Upper lobe of left lung (tissue), 6 donors: ENCODE measurements at places on chromosomes 2 and 18. TPM values are rescaled to one million over a fixed set of nuclear protein-coding genes. Genes with fewer than 3 reads are reported as not detected.

The NT5DC4 gene
- total RNA-seq, result 5.2 TPM

The ST8SIA5 gene
- 0.74 TPM for total RNA-seq

DNA sequence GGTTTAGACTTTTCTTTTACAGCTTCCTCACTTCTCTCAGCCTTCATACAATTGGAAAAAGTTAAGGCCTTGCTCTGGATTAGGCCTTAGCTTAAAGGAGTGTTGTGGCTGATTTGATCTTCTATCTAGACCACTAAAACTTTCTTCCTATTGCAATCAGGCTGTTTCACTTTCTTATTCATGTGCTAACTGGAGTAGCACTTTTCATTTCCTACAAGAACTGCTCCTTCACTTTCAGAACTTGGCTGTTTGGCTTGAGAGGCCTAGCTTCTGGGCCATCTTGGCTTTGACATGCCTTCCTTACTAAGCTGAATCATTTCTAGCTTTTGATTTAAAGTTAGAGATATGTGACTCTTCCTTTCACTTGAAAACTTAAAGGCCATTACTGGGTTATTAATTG is 114.3 kb downstream of the ARHGEF4 start:
- H3K4me1 ChIP-seq, result no peaks in the 10 kb centered on the region
- no peak overlapping the region for H3K4me3 ChIP-seq
- H3K27ac ChIP-seq, result no peak overlapping the region
- no peaks in the 10 kb centered on the region for H3K27me3 ChIP-seq
- DNase-seq, result no peak

GRCh38 chr2:383178-383577 is 95.3 kb upstream of the ALKAL2 start:
- no peak overlapping the region for H3K4me3 ChIP-seq
- no peak overlapping the region for H3K27ac ChIP-seq
- H3K36me3 ChIP-seq, result no peaks in the 10 kb centered on the region
- H3K4me1 ChIP-seq, result no peaks in the 10 kb centered on the region

DNA sequence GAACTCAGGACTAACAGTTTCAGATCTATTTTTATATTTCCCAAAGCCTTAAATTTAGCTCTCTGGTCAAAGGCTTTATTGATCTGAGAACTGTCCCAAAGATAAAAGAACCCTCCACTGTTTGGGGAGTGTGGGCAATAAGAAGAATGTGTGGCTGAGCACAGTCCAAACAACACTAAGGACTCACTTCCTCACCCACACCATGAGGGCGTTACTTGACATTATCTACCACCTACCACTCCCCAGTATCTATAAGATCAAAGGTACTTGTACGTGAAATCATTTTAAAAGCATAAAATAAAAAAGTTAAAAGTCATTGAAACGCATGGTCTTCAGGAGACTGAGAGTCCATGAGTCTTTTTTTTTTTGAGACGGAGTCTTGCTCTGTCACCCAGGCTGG is 54.6 kb upstream of the NFU1 start:
- peaks cover 3% of the 10 kb centered on the region for H3K4me1 ChIP-seq
- H3K36me3 ChIP-seq, result no peaks in the 10 kb centered on the region
- H3K27ac ChIP-seq, result no peak overlapping the region
- H3K4me3 ChIP-seq, result no peak overlapping the region
- no peak for DNase-seq

DNA sequence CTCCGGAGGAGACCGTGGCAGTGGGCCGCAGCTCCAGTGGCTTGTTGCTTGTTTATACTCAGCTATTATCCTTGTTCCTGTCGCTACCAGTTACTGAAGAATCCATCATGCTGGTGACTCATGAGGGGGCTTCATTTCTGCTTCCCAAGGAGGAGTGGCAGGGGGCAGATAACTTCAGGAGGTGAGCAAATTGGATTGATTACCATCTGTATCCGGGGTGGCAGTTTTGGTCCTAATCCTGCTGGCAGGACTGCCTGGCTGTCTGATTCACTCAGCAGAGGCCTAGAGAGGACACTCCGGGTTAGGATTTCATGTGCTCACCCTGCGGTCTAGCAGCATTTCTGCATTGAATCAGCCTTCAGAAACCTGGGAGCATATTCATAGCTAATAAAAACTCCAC is 230.0 kb downstream of the ACTR3 start:
- DNase-seq, result no peak
- H3K27me3 ChIP-seq, result no peaks in the 10 kb centered on the region
- no peak overlapping the region for H3K4me3 ChIP-seq
- H3K4me1 ChIP-seq, result no peaks in the 10 kb centered on the region
- H3K36me3 ChIP-seq, result no peaks in the 10 kb centered on the region

DNA sequence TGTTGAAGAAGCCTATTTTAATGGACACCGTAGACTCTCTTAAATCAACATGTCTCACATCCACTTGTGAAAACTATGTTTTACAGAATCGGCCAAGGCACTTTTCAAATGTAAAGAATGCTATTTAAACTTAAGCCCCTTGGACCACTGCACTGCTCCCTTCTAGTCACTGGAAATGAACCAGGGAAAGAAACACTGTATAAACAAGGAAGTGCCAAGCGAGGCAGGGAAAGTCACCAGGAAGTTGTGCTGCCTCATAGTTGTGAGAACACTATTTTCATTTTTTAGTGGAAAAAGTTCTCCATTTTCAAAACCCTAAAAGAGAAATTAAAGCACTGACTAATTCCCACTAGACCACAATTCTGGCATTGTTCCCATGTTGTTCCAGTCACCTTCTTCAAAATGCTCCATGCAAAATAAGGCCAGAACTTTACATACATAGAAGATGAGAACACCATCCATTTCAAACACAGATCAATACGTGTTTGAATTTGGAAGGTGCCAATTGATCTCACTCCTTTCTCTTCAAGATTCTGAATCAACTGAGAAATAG is 13.5 kb downstream of the CCDC141 start:
- no peak for DNase-seq
- no peaks in the 10 kb centered on the region for H3K4me1 ChIP-seq
- H3K36me3 ChIP-seq, result no peaks in the 10 kb centered on the region
- no peak overlapping the region for H3K27ac ChIP-seq

- H3K4me3 ChIP-seq, result no peak overlapping the region
- no peaks in the 10 kb centered on the region for H3K4me1 ChIP-seq
- no peaks in the 10 kb centered on the region for H3K27me3 ChIP-seq
- H3K36me3 ChIP-seq, result no peaks in the 10 kb centered on the region
Observed at GRCh38 chr2:51344886-51345285, 313.0 kb upstream of the NRXN1 start.

DNA sequence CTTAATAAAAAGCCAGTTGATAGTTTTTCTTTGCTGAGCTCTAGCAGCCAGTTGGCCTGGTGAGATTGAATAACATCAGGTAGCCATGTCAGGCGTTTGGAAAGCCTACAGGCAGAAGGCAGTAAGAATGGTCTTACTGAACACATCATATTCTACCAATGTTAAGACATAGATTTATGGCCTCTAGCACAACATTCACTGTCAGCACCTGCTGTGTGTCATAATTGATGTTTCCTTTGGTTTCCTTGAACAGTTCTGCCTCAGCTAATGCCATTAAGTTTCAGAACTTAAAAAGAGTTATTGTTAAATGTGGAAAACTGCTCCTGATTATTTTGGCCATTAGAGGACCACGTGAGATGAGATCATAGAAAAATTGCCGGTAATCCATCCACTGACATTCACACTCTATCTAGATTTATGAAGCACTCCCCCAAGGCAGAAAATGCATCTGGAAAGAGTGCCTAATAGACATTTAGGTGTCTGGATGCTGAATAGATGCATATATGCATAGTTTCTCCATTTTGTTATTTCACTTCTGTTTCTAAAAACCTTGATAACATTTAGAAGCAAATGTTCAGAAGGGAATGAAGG is 434.7 kb downstream of the PTPRM start:
- no peak overlapping the region for H3K27ac ChIP-seq
- no peaks in the 10 kb centered on the region for H3K27me3 ChIP-seq
- no peak overlapping the region for H3K4me3 ChIP-seq
- DNase-seq, result no peak
- H3K4me1 ChIP-seq, result peaks cover 18% of the 10 kb centered on the region
- no peaks in the 10 kb centered on the region for H3K36me3 ChIP-seq

- no peak for DNase-seq
- H3K27ac ChIP-seq, result no peak overlapping the region
- H3K36me3 ChIP-seq, result no peaks in the 10 kb centered on the region
- H3K4me3 ChIP-seq, result no peak overlapping the region
Observed at GRCh38 chr18:62781893-62782292, 66.6 kb downstream of the PHLPP1 start.

- H3K4me3 ChIP-seq, result no peak overlapping the region
- no peaks in the 10 kb centered on the region for H3K36me3 ChIP-seq
- H3K27ac ChIP-seq, result no peak overlapping the region
- no peaks in the 10 kb centered on the region for H3K4me1 ChIP-seq
- no peak for DNase-seq
- H3K27me3 ChIP-seq, result no peaks in the 10 kb centered on the region
Observed at GRCh38 chr2:141856215-141856919, 274.4 kb downstream of the LRP1B start.

- H3K27me3 ChIP-seq, result no peaks in the 10 kb centered on the region
- H3K4me3 ChIP-seq, result no peak overlapping the region
- DNase-seq, result no peak
- H3K4me1 ChIP-seq, result no peaks in the 10 kb centered on the region
- H3K36me3 ChIP-seq, result no peaks in the 10 kb centered on the region
- no peak overlapping the region for H3K27ac ChIP-seq
Observed at GRCh38 chr2:233758849-233759248, 1.2 kb upstream of the UGT1A1 start.

DNA sequence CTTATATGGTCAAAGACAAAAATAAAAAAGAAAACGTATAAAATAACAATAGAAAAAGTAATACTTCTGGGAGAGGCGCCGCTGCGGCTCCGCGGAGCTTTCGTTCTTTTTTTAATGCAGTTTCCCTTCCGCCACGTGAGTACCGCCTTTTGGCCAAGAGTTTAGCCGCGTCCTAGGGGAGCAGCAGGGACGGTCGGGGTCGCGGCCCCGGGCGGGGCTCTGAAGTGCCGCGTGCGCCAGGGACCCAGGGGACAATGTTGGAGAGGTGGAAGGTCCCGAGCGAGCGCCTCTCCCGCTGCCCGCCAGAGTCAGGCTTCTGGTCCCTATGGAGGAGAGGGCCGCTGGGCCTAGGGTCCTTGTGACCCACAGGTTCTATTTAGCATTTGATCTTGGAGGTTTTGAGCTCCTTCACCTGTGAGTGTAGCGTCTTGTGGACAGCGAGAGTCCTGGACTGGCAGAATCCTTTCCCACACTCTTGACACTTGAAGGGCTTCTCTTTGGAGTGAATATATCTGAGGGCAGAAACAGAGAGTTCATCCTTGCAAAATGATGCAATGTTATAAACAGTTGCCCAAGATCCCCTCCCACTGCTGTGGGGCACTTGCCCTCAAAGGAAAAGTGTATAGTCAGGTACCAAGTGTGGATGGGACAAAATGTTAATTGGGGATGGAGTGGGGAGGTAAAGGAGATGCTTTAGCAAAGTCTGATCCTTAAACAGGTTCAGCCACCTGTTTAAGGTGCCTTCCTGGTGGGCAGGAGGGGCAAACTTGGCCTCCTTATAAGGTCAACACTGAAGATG is 6.3 kb downstream of the OSR1 start:
- no peaks in the 10 kb centered on the region for H3K36me3 ChIP-seq
- no peak overlapping the region for H3K27ac ChIP-seq
- peak; percentile 82 for DNase-seq
- H3K27me3 ChIP-seq, result no peaks in the 10 kb centered on the region
- H3K4me1 ChIP-seq, result peaks cover 48% of the 10 kb centered on the region
- no peak overlapping the region for H3K4me3 ChIP-seq

DNA sequence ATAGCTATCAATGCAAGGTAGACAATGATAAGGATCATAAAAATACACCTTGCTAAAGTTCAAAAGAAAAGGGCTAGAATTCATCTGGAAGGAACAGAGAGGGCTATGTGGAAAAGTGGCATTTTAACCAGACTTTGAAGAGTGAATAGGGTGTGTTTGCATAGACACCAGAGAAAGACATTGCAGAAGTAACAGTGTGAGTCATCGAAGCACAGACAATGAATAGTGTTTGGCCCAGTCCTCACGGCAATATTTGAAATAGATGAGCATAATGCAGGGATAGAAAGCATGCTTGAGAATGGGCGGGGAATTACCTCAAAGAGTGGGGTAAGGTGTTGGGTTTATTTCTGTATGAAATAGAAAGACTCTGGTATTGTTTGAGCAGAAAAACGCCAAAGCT is 24.2 kb downstream of the MYT1L start:
- no peaks in the 10 kb centered on the region for H3K4me1 ChIP-seq
- H3K27ac ChIP-seq, result no peak overlapping the region
- H3K27me3 ChIP-seq, result no peaks in the 10 kb centered on the region
- no peak overlapping the region for H3K4me3 ChIP-seq
- no peaks in the 10 kb centered on the region for H3K36me3 ChIP-seq

GRCh38 chr2:37838541-37839167 is 86.4 kb upstream of the RMDN2 start:
- no peaks in the 10 kb centered on the region for H3K36me3 ChIP-seq
- no peaks in the 10 kb centered on the region for H3K27me3 ChIP-seq
- H3K27ac ChIP-seq, result no peak overlapping the region
- H3K4me3 ChIP-seq, result no peak overlapping the region

DNA sequence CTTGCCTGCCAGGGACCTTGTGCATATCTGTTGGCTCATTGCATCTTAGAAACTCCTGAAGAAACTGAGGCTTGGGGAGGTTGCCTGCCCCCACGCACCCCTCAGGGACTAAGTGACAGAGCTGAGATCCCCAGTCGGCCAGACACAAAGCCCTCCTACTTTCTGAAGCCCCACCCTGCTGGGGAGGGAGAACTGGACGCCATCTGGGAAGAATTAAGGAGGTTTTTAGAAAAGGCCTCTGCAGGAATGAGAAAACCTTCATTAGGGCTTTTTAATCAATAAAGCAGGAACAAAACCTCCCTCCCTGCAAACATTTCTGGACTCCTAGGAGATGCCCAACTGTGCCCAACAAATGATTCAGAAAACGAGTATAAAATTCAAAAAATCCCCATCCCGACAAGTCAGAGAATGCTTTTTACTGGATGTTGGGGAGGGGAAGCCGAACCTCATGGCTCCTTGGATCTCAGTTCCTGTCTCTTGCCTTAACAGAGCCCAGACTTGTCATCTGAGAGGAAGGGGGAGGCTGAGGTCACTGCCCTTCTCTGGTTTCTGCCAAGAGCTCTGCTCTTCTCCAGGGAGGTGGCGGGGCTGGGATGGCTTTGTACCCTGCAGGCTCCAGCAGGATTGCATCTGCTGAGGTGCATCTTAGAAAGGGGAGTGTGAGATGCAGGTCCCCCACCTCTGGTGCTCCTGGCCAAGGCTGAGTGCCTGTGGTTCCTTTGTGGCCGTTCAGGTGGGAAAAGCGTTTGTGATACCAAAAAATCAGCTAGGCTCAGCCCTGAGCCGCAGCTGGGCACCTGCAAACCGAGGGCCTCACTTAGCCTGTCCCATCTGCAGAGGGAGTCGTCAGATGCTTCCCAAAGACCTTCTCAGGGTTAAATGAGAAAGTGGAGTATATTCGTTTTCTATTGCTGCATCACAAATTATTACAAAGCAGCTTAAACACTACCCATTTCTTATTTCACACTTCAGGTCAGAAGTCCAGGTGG is 142.4 kb downstream of the ZFP36L2 start:
- H3K27ac ChIP-seq, result peak overlapping the region; percentile 90
- H3K36me3 ChIP-seq, result no peaks in the 10 kb centered on the region
- no peaks in the 10 kb centered on the region for H3K27me3 ChIP-seq
- DNase-seq, result no peak
- peaks cover 59% of the 10 kb centered on the region for H3K4me1 ChIP-seq

GRCh38 chr2:149132339-149132738 is 93.8 kb downstream of the LYPD6B start:
- no peak overlapping the region for H3K27ac ChIP-seq
- H3K4me1 ChIP-seq, result no peaks in the 10 kb centered on the region
- H3K36me3 ChIP-seq, result no peaks in the 10 kb centered on the region
- DNase-seq, result no peak
- no peaks in the 10 kb centered on the region for H3K27me3 ChIP-seq
- no peak overlapping the region for H3K4me3 ChIP-seq
